ENCODE measurements at places on chromosomes 4 and X.

DNA sequence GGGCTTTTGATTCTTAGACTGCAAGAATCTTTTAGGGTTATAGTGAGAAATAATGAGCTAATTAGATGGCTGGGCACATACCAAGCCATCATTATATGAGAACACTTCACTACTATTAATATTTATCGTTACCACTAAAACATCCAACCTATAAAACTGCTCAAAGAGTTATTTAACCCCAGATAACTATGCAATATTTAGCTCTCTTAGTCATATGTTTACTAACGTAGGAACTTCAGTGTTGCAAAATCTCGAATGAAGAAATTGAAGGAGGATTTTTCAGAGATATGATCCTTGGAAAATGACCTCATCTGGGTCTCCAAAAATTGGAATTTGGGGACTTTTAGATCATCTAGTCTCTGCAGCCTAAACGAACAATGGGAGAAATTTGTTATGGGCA lies 265.0 kb upstream of the RPS6KA3 start:
- DNase-seq = no peak

GRCh38 chr4:104591510-104591911 lies 96.8 kb upstream of the CXXC4 start:
- no peak for DNase-seq

- DNase-seq = no peak
These were observed 27.8 kb upstream of the LIMCH1 start for GRCh38 chr4:41510179-41510578.

DNA sequence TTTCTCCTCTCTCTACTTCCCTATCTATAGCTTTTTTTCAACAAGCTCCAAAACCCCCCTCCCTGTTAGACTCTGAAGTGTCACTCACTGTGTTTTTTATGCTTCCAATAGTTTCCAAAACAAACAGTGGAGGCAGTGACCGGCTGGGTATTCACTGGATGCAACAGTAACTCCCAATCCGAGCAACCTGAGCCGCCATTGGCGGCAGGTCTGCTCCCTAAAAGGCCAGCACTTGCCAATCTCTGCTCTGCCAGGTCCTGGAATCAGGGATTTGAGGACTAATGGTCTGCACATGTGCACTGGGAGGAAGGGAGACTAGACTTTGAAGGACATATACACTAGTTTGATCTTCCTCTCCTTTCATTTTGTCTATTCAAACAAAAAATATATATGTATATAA lies 7.1 kb downstream of the TBX22 start:
- DNase-seq = no peak

DNA sequence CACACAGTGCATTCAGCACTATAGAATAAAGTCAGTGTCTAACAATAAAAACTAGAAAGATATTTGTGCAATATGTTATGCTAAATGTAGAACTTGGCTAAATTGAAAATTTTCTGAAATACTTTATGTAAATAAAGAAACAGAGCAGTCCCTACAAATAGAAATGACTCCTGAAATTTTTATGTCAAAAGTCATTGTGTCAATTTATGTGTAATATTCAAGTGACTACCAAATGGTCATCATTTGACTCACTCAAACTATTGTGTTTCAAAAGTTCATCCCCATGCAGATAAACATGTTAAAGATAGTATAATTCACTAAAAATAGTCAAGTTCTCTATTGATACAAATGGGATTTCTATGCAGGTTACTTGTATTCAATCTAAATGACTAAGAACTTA lies 17.9 kb downstream of the LRBA start:
- no peak for DNase-seq

DNA sequence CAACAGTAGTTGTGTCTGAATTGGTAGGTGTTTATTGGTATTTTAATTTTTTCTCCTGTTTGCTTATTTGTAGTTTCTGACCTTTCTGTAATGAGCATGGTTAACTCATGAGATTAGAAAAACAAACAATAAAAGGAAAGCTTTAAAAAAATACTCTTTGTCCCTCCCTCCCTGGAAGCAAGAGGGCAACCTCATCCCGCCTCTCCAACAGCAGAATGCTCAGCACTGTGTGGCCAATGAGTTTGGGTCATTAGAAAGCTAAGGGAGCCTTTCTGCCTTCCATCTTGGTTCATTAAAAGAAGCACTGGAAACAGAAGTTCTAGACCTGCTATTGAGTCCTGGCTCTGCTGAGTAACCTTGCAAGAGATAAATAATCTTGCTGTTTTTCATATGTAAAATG lies 33.9 kb downstream of the TRPC5 start:
- no peak for DNase-seq

DNA sequence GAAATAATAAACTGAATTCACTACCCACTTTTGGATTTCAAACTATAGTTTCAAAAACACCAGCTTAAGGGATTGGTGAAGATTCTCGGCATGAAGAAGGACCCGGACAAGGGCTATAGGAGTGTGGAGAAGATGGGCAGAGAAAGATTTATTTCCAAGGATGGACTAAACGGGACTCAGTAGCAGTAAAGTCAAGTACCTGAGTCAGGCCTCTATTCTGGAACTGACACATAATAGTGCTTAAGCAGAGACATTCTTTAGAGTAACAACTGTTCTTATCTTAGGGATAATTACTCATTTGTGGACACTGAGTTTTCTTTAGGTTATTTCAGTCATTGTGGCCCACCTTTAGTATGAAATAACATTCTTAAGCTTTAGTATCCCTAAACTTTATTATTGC lies 134.6 kb downstream of the GATB start:
- no peak for DNase-seq

DNA sequence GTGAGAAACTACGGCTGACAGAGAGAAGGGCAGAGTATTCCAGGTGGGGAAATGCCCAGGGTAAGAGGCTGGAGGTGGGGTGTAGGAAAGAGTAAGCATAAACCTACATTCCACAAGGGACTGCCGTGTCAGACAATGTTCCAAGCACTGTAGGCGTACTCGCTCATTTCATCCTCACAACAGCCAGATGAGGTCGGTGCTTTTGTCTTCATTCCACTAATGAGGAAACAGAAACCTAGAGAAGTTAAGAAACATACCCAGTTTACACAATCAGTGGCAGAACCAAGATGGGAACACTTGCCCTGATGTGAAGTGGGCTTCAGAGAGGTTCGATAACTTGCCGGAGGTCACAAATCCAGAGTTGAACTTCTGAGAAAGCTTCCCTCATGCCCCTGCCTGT lies 4.6 kb downstream of the SASH3 start:
- no peak for DNase-seq

GRCh38 chrX:141375011-141375760 lies 132.9 kb upstream of the SPANXC start:
- no peak for DNase-seq

DNA sequence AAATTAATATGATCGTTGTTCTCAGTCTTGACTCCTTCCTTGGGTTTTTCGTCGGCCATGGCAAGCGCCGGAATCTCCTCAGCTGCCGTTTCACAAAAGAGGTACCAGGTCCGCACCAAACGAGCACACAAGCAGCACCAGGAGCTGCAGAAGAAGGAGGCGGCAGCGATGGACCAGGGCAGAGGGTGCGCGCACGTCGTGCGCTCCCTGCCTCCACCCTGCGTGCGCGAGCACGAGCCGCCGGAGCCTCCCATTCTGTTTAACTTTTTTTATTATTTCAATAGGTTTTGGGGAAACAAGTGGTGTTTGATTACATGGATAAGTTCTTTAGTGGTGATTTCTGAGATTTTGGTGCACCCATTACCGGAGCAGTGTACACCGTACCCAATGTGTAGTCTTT lies 158.2 kb downstream of the PLS3 start:
- DNase-seq = no peak

DNA sequence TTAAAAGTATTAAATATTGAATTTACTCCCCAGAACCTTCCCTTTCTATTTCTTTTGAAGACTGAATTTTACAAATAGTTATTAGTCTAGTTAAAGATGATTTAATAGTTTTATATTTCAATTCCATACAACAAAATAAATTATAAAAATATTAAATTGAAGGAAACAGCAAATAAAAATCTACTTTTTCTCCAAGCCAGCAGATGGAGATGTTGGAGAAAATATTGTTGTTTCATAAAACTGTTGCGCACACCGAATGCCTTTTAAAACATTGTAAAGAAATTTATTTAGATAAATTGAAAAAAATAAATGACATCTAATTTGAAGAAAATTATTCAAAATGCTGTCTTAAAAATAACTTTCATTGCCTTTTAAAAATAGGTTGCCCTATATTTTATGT lies 5.5 kb downstream of the GRIA2 start:
- no peak for DNase-seq
